PC-3 (cell line): ENCODE measurements at places on chromosomes 1 and 21. TPM values are rescaled to one million over a fixed set of nuclear protein-coding genes. Genes with fewer than 3 reads are reported as not detected.

DNA sequence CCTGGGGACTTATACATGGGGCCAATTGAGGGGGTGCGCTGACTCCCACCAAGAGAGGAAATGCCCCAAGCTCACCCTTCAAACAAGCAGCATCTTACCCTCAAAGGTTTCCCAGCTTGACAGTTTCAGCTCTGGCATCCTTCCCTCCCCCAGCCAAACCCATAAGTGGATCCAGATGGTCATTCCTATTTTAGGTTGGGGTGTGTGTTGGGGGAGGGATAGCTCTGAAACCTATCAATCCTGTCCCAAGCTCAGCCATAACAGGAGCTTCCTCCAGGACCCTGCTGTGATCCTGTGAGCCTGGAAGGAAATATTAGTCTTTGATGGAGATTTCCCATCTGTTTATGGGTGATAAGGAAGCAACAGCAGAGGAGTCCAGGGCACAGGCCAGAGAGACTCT lies 3.4 kb upstream of the TMEM222 start:
- H3K27me3 ChIP-seq: no peaks in the 10 kb centered on the region
- no peaks in the 10 kb centered on the region for H3K36me3 ChIP-seq
- no peak overlapping the region for H3K27ac ChIP-seq

DNA sequence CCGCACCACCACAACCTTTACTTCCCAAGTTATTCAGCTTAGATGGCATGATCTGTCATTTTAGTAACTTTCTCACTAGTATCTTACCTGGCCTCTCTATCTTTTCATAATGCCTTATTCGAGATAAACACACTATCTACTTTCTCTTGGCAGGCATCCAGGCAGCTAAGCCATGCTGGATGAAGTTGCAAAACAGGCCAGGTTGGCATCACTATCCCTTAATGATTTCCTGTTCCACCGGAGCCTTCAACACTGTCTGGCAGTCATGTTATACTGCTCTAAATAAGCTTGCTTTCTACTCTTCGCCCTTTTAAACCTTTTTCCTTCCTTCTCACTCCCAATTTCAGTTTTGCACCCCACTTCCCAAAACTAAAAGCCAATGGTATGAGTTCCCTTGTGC lies 12.0 kb upstream of the KCNH1 start:
- H3K4me3 ChIP-seq: no peak overlapping the region
- no peaks in the 10 kb centered on the region for H3K36me3 ChIP-seq
- no peak for DNase-seq
- no peak overlapping the region for H3K27ac ChIP-seq
- no peaks in the 10 kb centered on the region for H3K4me1 ChIP-seq

DNA sequence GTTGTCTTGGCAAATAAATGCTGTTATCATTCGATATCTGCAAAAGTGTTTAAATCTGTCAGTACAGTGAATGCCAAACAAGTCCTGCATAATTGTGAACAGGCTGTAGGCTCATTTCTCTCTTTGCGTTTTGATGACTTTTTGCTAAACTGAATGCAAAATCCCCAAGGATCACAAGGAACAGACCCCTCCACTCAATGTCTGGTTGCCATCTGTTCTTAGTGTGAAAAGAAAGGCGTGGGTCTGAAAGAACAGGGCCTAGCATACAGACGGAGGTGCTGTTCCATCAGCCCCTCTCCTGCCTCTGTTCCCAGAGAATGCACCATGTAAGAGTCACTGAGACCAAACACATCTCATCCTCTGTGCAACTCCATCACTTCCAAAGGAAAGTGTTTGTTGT lies 40.4 kb downstream of the EIF2B3 start:
- DNase-seq: no peak
- H3K4me3 ChIP-seq: no peak overlapping the region
- H3K36me3 ChIP-seq: no peaks in the 10 kb centered on the region

DNA sequence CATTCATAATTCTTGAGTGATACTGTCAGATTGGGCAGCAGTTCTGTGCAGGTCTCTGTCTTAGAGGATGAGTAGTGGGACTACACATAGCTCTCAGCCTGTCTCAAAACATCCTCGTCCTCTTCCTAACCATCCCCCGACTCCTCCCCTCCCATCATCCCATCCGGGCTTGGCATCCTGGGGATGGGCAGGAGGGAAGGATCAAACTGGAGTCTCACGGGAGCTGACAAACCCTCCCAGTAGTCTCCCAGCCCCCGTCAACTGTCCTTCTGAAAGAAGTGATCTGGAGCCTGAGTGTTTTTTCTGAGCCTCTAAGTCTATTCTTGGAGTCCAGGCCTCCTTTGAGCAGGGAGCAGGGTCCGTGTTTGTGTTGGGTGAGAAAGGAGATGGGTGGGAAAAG lies 102.0 kb downstream of the PAX7 start:
- H3K4me1 ChIP-seq: no peaks in the 10 kb centered on the region
- no peaks in the 10 kb centered on the region for H3K36me3 ChIP-seq
- H3K27ac ChIP-seq: no peak overlapping the region
- DNase-seq: no peak

NTMT2 gene
- not detected in 2 replicates for total RNA-seq

DNA sequence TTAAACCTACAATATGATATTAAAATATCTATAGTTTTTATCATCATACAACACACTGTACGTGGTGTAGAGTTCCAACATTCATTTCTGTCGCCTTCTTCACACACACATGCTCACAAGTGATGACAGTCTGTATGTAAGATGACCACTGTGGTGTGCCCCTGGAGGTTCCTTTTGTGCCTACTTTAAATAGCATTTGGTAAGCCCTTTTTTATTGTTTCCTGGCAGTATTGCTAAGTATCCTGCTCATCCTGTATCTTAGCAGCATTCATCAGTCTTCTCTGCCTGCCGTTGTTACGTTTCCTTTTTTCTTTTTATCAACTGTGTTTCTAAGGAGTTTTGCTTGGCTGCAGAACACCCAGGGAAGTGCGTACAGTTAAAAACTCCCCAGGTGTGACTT lies 231.4 kb downstream of the CHRM3 start:
- H3K36me3 ChIP-seq: no peaks in the 10 kb centered on the region
- H3K27ac ChIP-seq: no peak overlapping the region
- no peak for DNase-seq
- no peaks in the 10 kb centered on the region for H3K27me3 ChIP-seq
- H3K4me3 ChIP-seq: no peak overlapping the region

CFAP74 gene
- 0.23 TPM in 1 of 2 replicates, not detected in the other for total RNA-seq

- DNase-seq: peak; percentile 64
- no peaks in the 10 kb centered on the region for H3K36me3 ChIP-seq
- H3K27ac ChIP-seq: peak overlapping the region; percentile 61
- no peak overlapping the region for H3K4me3 ChIP-seq
- peaks cover 10% of the 10 kb centered on the region for H3K4me1 ChIP-seq
These were observed 92.5 kb upstream of the RUNX3 start for GRCh38 chr1:25022361-25023189.

DNA sequence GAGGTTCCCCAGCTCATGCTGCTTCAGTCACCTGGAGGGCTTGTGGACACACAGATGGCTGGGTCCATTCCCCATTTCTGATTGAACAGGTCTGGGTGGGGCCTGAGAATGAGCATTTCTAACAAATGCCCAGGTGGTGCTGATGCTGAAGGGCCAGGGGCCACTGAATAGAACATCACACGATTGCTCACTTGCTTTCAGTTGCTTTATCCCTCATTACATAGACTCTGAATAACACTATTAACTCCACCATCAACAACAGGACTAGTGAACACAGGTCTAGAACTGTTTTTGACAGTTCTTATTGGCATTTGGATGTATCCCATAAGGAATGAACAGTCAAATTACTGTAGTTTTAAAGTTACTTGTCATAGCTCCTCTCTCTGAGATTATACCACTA lies 12.1 kb downstream of the TRAPPC10 start:
- peaks cover 16% of the 10 kb centered on the region for H3K4me1 ChIP-seq
- H3K36me3 ChIP-seq: no peaks in the 10 kb centered on the region
- no peak for DNase-seq
- no peak overlapping the region for H3K27ac ChIP-seq
- no peaks in the 10 kb centered on the region for H3K27me3 ChIP-seq
- no peak overlapping the region for H3K4me3 ChIP-seq

RBBP4 gene
- total RNA-seq: 161 and 201 TPM in 2 replicates

DNA sequence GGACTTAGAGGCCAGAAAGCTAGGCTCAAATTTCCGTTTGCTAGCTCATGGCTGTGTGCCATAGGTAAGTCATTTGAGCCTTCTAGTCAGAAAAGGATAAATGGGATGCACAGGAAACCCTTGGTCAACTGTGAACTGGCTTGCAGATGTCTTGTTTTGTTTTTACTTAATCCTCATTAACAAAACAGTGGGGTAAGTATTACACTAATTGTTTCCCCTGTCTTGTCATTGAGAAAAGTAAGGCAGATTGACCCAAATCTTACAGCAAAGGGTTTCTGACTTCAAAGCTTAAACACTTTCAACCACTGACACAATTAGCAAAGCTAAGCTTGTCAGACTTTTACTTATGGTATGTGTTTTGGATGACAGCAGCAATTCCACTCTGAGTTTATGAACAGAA lies 291.3 kb downstream of the NTNG1 start:
- H3K4me3 ChIP-seq: no peak overlapping the region
- no peaks in the 10 kb centered on the region for H3K36me3 ChIP-seq
- no peaks in the 10 kb centered on the region for H3K27me3 ChIP-seq
- no peaks in the 10 kb centered on the region for H3K4me1 ChIP-seq
- DNase-seq: no peak
- H3K27ac ChIP-seq: no peak overlapping the region

GRCh38 chr1:224782281-224783000 lies 147.0 kb upstream of the DNAH14 start:
- H3K4me3 ChIP-seq: no peak overlapping the region
- peaks cover 13% of the 10 kb centered on the region for H3K4me1 ChIP-seq
- no peak overlapping the region for H3K27ac ChIP-seq
- no peaks in the 10 kb centered on the region for H3K27me3 ChIP-seq
- DNase-seq: no peak
- no peaks in the 10 kb centered on the region for H3K36me3 ChIP-seq

- H3K27me3 ChIP-seq: peaks cover 4% of the 10 kb centered on the region; the same call in 1 of the 2 replicates
- H3K4me1 ChIP-seq: no peaks in the 10 kb centered on the region
- H3K4me3 ChIP-seq: no peak overlapping the region
- H3K36me3 ChIP-seq: no peaks in the 10 kb centered on the region
- DNase-seq: no peak
- H3K27ac ChIP-seq: no peak overlapping the region
These were observed 407.6 kb upstream of the DEPDC1 start for GRCh38 chr1:68904477-68904876.

GRCh38 chr1:160400646-160401486 lies 502 bp downstream of the VANGL2 start:
- peaks cover 50% of the 10 kb centered on the region for H3K27me3 ChIP-seq
- no peaks in the 10 kb centered on the region for H3K4me1 ChIP-seq
- H3K27ac ChIP-seq: no peak overlapping the region
- DNase-seq: no peak
- no peaks in the 10 kb centered on the region for H3K36me3 ChIP-seq

GRCh38 chr1:70978623-70979022 lies 69.0 kb downstream of the PTGER3 start:
- H3K36me3 ChIP-seq: no peaks in the 10 kb centered on the region
- no peak for DNase-seq
- H3K4me1 ChIP-seq: no peaks in the 10 kb centered on the region
- no peak overlapping the region for H3K4me3 ChIP-seq
- H3K27ac ChIP-seq: no peak overlapping the region

- no peaks in the 10 kb centered on the region for H3K27me3 ChIP-seq
- peak overlapping the region; percentile 98; the same call in 1 of the 2 replicates for H3K27ac ChIP-seq
- H3K36me3 ChIP-seq: no peaks in the 10 kb centered on the region
- H3K4me1 ChIP-seq: peaks cover 32% of the 10 kb centered on the region
- H3K4me3 ChIP-seq: no peak overlapping the region
These were observed 117.4 kb downstream of the CRYAA start for GRCh38 chr21:43286196-43286595.

SPRR4 gene
- not detected in 2 replicates for total RNA-seq

UCK2 gene
- total RNA-seq: 193 and 209 TPM in 2 replicates

DNA sequence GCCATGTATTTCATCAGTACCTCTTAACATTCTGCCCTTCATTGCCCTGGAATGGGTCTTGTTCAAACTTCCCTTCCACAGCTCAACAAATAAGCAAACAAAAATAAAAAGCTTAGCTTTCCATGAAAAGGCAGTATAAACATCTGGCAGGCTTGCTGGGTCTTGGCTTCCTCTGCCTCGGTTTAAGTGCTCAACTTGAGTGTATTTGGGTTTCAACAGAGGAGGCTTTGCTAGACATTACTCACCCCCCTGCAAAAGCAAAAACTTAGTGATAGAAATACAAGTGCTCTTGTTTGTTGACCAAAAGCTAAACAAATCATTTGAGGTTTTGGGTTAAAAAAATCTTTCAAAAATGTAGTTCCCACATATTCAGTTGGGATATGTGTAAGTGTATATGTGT lies 518.5 kb downstream of the PLPP3 start:
- H3K27ac ChIP-seq: no peak overlapping the region
- no peak for DNase-seq
- no peaks in the 10 kb centered on the region for H3K36me3 ChIP-seq

DYNLT5 gene
- not detected in 2 replicates for total RNA-seq

GRCh38 chr1:182995894-182996293 lies 27.3 kb upstream of the LAMC1 start:
- no peaks in the 10 kb centered on the region for H3K36me3 ChIP-seq
- no peak overlapping the region for H3K27ac ChIP-seq
- no peaks in the 10 kb centered on the region for H3K27me3 ChIP-seq

- peak; percentile 41 for DNase-seq
- peaks cover 8% of the 10 kb centered on the region; the same call in 1 of the 2 replicates for H3K4me1 ChIP-seq
- H3K4me3 ChIP-seq: peak overlapping the region; percentile 38; the same call in 1 of the 2 replicates
- H3K27me3 ChIP-seq: peaks cover 28% of the 10 kb centered on the region
- no peak overlapping the region for H3K27ac ChIP-seq
These were observed 1.8 kb upstream of the ELAPOR1 start for GRCh38 chr1:109112056-109112651.

- no peak overlapping the region for H3K27ac ChIP-seq
- no peak overlapping the region for H3K4me3 ChIP-seq
These were observed 404.8 kb downstream of the DUSP10 start for GRCh38 chr1:221337106-221337505.

DNA sequence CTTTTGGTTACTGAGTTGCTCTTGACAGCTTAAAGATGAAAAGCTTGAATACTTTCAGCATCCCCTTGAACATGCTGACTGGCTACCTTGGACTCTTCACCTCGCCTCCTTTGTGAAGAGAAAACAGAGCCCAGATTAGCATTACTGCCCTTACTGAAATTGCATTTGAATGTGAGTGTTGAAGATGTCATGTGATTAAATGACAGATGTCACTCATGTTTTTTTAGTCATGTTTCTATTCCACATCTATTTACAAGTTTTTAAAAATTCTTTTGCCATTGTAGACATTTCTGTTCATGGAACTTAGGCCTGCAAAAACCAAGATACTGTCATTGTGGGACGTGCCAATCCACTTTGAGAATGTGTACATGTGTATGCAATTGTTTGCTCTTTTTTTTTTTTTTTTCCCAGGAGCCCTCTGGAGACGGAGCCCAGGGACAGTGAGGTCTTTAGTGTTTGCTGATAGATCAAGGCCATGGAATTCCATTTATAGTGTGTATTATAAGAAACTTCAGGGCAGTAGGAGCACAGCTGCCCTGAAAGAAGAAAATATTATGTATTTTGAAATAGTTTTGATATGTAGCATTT lies 25.7 kb upstream of the IVNS1ABP start:
- no peaks in the 10 kb centered on the region for H3K36me3 ChIP-seq
- no peaks in the 10 kb centered on the region for H3K4me1 ChIP-seq
- DNase-seq: no peak
- no peaks in the 10 kb centered on the region for H3K27me3 ChIP-seq

REN gene
- total RNA-seq: 2.7 and 3.1 TPM in 2 replicates
